ENCODE measurements at places on chromosomes 1 and 21.

- no peak for DNase-seq
These were observed 653.9 kb downstream of the LTN1 start for GRCh38 chr21:28338701-28339305.

- no peak for DNase-seq
These were observed 14.0 kb downstream of the DCST2 start for GRCh38 chr1:155019377-155020245.

DNA sequence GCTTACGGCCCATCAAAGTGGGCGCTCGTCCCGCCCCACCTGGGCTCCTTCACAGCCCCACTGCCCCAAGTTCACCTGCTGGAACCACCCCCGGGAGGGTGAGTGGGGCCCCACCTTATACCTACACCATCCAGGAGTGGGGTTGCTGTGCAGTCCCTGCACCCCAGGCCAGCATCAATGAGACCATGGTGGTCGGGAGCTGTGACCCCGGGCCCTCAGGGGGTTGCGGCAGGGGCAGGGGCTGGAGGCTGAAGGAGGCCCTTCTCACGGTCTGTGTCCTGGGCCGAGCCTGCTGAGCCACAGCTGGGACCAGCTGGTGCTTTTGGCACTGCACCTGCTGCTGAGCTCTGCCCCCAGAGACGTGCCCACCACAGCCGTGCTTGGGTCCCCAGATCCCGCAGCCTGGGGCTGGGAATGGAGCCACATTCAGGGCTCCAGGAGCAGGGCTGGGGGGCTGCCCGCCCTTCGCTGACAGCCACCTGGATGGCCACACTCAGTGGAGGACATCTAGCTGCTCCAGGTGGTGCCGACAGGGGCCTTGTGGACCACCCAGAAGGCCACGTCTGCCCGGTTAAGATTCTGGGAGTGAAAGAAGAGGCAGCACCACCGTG lies 17.4 kb downstream of the ACTRT2 start:
- no peak for DNase-seq

GRCh38 chr1:213852107-213852506 lies 135.7 kb upstream of the PROX1 start:
- no peak for DNase-seq

DNA sequence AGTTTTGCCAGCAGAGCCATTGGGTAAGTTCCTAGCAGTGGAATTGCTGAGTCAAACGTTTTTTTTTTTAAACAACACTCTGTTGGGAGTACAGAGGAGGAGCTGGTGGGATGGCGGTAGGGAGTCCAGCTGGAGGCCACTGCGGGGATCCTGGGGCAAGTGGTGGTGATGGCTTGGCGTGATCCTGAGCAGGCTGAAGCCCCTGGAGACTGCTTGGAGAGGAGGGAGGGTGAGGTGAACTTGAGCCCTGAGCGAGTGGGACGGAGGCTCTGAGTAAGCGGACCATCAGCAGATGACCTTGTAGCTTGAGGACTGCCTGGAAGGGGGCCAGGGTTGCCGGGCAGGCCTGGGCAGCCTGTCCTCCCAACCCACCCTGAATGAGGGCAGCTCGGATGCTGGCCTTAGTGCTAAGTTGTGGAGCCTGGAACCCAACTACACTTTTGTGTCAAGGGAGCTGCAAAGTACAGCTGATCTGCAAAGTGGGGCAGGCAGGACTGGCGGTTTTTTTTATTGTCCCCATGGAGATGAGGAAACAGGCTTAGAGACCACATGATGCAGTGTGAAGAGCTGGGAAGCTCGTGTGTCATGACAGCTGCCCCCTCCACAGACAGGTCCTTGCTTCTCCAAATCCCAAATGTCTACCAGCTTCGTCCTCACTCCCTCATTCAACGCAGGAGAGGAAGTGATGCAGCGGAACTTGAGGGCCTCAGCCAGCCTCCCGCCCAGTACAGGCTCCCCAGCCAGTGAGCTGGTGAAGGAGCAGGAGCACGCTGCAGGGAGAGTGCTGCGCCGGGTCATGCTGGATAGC lies 20.2 kb downstream of the MRPL37 start:
- no peak for DNase-seq

All from activated CD8-positive, alpha-beta memory T cell treated with anti-CD3 and anti-CD28 coated beads for 1 hour (primary cell).